Inflammatory macrophage treated with lipopolysaccharide for 4 hours (primary cell): ENCODE measurements at places on chromosomes 5 and 9.

- no peak for DNase-seq
Observed at GRCh38 chr5:154514331-154514730, 36.3 kb upstream of the HAND1 start.

GRCh38 chr5:73797132-73797510, 171.1 kb downstream of the ARHGEF28 start:
- no peak for DNase-seq

DNA sequence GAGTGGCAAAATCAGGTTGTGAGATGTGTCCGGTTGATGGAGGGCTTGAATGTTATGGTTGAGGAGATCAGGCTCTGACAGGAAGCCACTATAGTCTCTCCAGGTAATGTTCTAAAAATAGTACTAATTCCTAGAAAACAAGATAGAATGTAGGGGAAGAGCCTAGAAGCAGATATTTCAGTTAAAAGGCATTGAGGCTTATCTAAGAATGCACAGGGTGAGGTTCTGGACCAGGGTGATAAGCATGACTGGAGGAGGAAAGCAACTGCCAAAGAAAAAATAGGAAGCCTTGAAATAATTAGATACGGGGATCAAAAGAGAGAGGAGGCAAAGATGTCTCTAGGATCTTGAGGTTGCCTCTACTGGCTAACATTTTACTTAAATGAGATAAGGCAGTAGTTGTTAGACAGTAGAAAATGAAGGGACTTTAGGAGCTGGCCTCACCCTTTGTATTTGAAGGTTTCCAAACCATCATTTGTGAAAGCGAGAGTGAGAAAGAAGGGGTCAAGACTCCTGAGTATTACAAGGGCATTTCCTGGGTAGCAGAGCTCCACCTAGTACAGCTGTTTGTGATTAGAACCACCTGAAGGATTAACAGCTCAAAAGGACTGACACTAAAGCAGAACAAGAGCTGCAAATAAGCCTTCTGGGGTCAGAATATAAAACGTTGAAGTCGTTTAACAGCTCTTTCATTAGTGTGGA, 15.4 kb upstream of the ARL15 start:
- no peak for DNase-seq

DNA sequence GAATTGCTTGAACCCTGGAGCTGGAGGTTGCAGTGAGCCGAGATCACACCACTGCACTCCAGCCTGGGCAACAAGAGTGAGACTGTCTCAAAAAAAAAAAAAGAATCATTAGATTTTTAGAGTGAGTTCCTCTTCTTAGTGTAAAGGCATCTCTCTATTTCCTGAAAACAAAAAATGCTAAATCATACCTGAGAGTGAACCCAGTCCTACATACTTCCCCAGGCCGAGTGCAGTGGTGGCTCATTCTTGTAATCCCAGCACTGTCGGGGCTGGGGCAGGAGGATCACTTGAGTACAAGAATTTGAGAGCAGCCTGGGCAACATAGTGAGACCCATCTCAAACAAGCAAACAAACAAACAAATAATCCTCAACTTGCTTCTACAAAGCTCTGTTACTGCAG, 38.2 kb upstream of the LPAR1 start:
- DNase-seq, result peak; percentile 69

- DNase-seq, result peak; percentile 1
Observed at GRCh38 chr5:35618304-35618636, 607 bp downstream of the SPEF2 start.

DNA sequence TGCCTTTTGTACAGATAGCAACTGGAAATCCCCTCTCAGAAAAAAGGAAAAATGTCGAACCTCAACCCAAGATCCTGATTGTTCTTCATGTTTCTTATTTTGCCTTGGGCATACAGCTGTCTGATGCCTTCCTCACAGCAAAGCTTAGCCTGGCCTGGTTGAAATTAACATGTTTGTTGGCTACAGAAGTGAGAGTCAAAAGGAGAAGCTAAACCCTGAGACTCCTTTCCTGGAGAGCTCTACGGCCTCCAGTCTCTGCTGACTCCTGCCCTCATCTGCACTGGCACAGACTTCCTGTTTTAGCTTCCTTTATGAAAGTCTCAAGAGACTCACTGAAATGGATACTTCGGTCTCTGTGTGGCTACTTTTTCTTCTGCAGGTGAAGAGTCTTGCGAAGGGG, 186.7 kb downstream of the PARP8 start:
- peak; percentile 92 for DNase-seq

DNA sequence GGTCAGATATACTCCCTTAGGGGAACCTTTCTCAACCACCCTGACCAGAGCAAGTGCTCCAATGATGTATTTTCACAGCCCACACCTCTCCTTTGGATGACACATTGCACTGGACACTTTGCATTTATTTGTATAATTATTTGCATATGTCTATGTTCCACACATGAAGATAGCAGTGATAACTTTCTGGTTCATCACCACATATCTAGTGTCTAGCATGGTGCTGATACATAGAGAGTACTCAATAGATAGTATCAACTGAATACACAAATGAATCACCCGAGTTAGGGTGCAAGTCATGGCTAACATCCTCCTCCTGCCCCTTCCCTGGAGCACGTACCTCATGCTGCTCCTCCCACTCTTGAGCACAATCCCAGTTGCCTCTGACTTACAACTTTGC, 617.6 kb downstream of the EBF1 start:
- no peak for DNase-seq

DNA sequence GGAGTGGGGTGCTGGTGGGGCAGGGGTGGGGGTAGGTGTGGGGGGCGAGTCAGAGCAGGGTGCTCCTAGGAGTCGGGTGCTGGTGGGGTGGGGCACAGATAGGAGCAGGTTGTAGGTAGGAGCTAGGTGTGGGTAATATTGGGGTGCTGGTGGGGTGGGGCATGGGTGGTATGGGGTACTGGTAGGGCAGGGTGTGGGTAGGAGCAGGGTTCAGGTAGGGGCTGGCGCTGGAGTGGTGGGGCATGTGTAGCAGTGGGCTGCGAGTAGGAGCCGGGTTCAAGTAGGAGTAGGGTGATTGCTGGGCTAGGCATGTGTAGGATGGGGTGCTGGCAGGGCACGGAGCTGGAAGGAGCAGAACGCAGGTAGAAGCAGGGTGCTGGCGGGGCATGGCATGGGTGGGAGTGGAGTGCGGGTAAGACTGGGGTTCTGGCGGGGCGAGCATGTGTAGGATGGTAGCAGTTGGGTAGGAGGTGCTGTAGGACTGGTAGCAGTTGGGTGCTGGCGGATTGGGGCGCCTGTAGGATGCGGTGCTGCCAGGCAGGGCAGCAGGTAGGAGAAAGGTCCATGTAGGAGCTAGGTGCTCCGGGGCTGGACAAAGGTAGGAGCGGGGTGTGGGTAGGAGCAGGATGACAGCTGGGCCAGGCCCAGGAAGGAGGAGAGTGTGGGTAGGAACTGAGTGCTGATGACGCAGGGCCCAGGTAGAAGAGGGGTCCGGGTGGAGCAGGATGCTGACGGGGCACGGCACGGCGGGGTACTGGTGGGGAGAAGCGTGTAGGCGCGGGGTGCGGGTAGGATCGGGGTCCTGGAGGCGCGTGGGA, 105.5 kb upstream of the SIMC1 start:
- no peak for DNase-seq

DNA sequence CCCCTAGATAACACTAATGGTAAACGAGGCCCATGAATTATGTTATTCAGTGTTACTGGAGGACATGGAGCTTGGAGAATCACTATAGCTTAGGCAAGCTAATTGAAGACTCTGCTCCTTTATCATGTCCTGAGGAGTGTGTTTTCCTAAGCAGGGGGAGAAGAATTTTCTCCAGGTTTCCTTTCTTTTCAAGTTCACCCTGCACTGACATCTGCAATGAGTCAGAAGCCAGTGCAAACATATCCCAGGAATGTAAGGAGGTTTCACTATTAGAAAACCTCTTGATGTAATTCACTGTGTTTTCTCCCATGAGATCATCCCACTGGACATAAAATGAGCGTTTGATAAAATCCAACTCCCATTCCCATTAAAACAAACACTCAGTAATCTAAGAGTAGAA, 75.6 kb downstream of the DMRT2 start:
- no peak for DNase-seq

GRCh38 chr5:6066016-6066415, 312.3 kb downstream of the MED10 start:
- DNase-seq, result no peak

DNA sequence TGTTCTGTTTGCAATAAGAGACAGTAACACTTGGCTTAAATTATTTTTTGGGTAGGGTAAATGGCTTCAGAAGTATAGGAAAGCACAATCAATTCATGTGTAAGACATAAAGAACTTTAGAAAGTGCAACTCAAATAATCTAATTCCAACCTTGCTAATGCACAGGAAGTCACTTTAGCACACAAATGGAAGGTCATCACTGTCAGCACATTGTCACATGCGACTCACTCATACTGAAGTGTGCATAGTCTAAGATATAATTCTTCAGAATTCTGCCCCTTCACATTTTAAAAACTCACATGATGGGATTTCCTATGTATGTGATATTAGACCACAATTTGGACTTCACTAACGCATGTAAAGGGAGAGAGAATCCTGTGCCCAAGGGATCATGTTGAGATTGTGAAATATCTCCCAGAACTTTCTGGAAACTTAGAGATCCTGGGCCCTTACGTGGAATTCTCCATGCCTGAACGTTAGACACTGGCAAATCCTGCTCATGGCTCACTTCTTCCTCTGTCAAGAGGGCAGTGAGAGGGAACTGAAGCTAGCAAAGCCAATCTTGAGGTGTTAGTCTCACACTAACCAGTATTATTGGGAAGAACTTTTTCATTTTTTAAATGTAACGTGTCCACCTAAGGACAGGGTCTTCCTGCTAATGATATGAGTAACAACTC, 403.2 kb upstream of the PTGER4 start:
- peak; percentile 10 for DNase-seq

DNA sequence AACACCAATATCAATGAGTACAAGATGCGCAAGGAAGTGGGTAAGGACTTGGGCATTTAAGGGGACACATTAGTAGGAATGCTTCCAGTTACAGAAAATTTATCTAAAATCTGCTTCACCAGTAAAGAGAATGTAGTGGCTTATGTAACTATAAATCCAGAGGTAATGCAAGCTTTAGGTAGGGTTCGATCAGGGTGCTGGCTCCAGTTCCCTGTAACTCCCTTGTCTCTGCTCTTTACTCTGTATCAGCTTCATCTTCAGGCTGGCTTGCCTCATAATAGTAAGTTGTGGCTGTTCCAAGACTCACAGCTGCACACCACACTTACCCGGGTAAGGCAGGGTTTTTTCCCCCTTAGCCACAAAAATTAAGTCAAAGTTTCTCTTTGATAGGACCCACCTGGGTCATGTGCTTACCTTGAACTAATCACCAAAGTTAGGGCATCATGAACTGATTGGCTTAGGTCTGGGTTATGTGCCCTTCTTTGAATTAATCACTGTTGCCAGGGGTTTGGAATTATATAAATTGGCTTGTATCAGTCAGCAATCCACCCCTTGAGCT, 35.5 kb downstream of the ARHGEF37 start:
- no peak for DNase-seq

DNA sequence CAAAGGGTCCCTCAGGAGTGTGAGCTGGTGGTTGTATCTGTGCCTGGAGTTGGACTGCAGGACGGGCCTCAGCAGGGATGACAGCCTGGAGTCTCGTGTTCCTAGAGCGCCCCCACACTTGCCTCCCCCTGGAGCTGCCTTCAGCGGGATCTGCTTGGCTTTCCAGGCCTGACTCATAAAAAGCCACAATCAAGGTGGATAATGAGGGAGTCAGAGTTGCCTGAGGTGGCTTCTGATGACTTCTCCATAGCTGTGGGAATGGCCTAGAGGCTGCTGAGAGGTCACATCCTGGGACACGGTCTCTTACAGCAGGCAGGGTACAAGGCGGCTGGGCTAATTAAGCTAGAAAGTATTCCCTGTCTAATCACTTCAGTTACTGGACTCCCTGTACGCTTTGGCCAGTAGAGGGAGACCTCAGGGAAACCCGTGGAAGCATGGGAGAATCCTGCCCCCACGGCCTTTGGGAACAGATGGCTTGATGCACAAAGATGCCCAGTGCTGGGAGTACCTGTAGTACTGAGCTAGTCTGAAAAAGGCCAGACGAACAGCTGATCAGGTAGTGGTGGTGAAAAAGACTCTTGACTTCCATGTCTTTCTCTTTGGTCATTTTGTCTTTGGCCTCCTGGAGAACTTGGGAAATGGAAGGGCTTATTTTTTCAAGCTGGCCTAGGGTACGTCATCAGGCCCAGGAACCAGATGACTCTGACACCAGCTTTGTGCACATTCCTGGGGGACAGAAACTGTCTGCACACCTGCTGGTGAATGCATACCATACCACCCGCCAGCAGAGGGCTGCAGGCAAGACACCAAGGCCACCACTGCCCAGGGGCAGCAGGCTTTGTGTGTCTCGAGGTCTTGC, 16.1 kb upstream of the FRRS1L start:
- no peak for DNase-seq

DNA sequence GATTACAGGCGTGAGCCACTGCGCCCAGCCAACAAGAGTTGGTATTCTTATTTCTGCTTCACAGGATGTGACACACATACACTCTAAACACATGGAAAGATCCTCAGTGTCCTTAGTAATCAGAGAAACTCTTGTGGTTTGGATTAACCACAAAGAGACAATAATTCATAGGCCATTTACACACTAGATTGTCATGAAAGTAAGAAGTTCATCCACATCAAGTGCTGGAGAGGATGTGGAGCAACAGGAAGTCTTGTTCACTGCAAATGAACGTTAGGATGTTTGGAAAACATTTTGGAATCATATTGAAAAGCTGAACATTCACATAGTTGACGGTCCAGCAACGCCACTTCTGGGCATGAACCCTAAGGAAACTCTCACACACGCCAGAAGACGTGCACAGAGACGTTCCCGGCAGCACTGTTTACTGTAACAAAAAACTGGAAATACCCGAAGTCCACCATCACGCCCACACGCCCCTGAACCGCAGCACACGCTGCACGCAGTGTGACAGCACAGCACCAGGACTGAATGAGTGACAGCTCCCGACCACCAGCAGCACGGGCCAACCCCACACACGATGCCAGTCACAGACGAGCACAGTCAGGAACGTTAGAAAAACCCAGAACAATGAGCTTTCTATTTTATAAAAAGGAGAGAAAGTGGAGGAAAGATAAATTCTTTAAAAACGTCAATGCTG, 87.6 kb downstream of the COL23A1 start:
- DNase-seq, result no peak

GRCh38 chr5:178094345-178094744, 19.0 kb upstream of the N4BP3 start:
- no peak for DNase-seq

DNA sequence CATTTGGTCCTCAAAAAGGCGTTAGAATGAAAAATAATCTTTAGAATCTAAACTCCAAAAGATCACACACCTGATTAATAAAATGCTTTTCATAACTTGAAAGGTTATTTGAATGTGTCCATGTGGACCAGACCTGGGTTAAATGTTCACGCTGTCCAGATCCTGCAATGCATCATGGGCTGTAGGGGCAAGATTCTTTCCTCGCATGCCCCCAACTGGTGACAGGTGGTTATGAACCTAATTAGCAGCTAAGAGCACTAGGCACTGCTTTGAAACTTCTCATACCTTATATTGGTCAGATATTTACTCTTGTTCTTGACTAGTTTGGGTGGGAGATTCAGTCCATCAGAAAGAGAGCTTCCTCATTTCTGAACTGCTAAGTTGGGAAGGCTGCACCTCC, 19.3 kb upstream of the PIP5K1B start:
- DNase-seq, result peak; percentile 27

- no peak for DNase-seq
Observed at GRCh38 chr9:17600962-17601593, 22.2 kb downstream of the SH3GL2 start.
